ENCODE measurements at places on chromosomes 12 and 14. TPM values are rescaled to one million over a fixed set of nuclear protein-coding genes. Genes with fewer than 3 reads are reported as not detected.
A peak's percentile ranks its signal among the peaks of the same experiment; 100 is the strongest.

Gene CATSPERB
- total RNA-seq, result not detected

Gene LRIG3
- 10.8 TPM for total RNA-seq

- H3K27ac ChIP-seq, result no peak overlapping the region
- no peaks in the 10 kb centered on the region for H3K4me1 ChIP-seq
- no peaks in the 10 kb centered on the region for H3K36me3 ChIP-seq
- peaks cover 10% of the 10 kb centered on the region for H3K27me3 ChIP-seq
Observed at GRCh38 chr12:126627596-126627995, 1562.4 kb downstream of the AACS start.

- no peak overlapping the region for H3K4me3 ChIP-seq
- no peaks in the 10 kb centered on the region for H3K4me1 ChIP-seq
- no peak overlapping the region for H3K27ac ChIP-seq
- no peaks in the 10 kb centered on the region for H3K27me3 ChIP-seq
- peak; percentile 32 for DNase-seq
Observed at GRCh38 chr12:80352474-80352873, 91.6 kb upstream of the PTPRQ start.

DNA sequence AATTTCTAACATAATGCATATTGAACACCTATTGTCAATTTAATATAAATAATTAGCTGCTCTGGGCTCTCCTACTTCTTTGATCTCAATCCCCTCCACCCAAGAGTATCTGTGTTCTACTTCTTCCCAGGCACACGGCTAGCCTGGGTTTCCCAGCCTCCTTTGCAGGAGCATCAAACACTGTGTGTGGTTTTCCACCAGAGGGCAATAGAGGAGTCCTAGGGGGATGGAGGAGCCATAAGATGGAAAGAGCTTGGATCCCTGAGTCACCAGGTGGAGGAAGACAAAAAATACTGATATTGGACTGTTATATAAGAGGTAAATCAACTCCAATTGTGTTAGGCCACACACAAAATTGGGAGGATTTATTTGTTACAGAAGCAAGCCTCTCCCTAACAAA, 333.7 kb downstream of the GLT1D1 start:
- DNase-seq, result peak; percentile 17
- H3K36me3 ChIP-seq, result no peaks in the 10 kb centered on the region
- no peak overlapping the region for H3K27ac ChIP-seq
- H3K4me3 ChIP-seq, result no peak overlapping the region
- H3K4me1 ChIP-seq, result no peaks in the 10 kb centered on the region

DNA sequence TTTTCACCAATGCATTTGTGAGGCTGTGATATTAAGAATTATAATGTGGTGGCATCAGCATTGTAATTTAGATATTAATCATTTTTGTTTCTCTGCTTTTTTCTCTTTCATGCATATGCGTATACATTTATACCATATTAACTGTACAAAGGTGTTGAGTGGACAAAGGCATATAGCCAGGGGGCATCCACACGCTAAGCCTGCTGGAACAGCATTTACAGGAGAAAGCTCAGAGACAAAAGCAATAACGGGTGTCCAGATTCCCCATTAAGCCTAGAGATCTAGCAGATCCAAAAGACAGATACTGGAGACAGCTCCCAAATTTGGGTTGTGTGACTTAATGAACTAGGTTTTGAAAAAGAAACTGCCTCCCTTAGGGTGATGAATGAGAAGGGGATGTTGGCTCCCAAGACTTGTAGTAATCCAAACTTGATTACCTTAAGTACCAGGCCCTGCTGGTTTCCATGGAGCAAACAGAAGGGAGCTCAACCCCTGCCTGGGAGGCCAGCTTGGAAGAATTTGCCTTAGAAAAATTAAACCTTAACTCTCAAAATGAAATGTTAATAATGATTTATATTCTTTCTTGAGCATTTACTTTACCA, 181.9 kb downstream of the SLC6A15 start:
- no peaks in the 10 kb centered on the region for H3K36me3 ChIP-seq
- no peak for DNase-seq
- no peaks in the 10 kb centered on the region for H3K27me3 ChIP-seq
- H3K4me1 ChIP-seq, result 0 out of 2 replicates have a peak, but pooled peaks cover 9% of the 10 kb centered on the region
- H3K27ac ChIP-seq, result no peak overlapping the region

DNA sequence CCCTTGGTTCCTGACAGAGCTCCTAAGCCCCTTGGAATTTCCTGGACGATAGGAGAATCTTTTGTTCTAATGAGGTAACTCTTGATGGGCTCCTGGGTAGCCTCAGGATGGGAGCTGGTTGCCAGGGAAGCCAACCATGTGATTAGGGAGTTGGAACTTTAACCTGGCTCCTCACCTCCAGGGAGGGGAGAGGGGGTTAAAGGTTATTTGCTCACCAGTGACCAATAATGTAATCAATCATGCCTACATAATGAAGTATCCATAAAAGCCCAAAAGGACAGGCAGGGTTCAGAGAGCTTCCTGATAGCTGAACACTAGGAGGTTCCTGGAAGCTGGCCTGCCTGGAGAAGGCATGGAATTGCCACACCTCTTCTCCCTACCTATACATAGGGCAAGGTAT, 6.2 kb upstream of the CNOT2 start:
- no peak for DNase-seq
- H3K36me3 ChIP-seq, result peaks cover 5% of the 10 kb centered on the region
- no peak overlapping the region for H3K27ac ChIP-seq
- H3K4me1 ChIP-seq, result peaks cover 5% of the 10 kb centered on the region

DNA sequence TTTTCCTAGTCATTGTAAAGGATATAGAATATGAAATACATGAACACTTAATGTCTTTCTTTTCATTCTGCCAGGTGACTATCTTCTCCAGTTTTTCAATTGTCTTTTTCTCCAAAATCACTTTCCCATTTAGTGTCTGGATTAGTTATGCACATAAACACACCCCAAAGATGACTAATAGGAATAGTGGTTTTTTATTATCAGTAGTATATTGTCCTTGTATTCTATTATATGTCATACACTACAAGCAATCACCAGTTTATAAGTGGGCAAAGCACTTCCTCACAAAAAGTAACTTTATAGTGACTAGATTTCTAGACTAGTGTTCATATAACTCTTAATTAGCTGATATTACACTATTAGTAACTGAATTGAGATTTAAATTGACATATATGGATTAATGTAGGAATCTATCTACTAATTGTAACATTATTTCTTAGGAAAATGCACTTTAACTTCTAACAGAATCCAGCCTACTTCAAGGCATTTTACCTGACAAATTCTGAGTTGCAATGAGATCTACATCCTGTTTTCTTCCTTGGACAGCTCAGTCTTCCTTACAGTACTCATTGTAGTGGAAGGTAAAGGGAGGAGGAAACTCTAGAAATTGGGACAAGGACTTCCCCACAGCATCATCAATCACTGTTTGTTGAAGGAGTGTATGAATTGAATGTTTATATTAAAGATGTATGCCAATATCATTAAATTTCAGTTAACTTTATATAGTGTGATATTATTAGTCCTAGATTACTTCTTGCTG, 186.1 kb upstream of the GARIN2 start:
- H3K36me3 ChIP-seq, result no peaks in the 10 kb centered on the region
- H3K4me1 ChIP-seq, result peaks cover 15% of the 10 kb centered on the region

GRCh38 chr12:96812153-96812552, 94.9 kb upstream of the NEDD1 start:
- H3K4me1 ChIP-seq, result peaks cover 50% of the 10 kb centered on the region
- H3K36me3 ChIP-seq, result no peaks in the 10 kb centered on the region
- DNase-seq, result no peak
- peak overlapping the region; percentile 100 for H3K27ac ChIP-seq
- H3K4me3 ChIP-seq, result no peak overlapping the region

GRCh38 chr12:4086481-4086880, 187.1 kb upstream of the CCND2 start:
- no peaks in the 10 kb centered on the region for H3K4me1 ChIP-seq
- H3K27me3 ChIP-seq, result peaks cover 63% of the 10 kb centered on the region
- no peak overlapping the region for H3K4me3 ChIP-seq
- H3K36me3 ChIP-seq, result no peaks in the 10 kb centered on the region
- H3K27ac ChIP-seq, result no peak overlapping the region
